ENCODE measurements at places on chromosomes 3 and 15.

GRCh38 chr3:81749265-81749664, 12.2 kb downstream of the GBE1 start:
- no peak for DNase-seq

DNA sequence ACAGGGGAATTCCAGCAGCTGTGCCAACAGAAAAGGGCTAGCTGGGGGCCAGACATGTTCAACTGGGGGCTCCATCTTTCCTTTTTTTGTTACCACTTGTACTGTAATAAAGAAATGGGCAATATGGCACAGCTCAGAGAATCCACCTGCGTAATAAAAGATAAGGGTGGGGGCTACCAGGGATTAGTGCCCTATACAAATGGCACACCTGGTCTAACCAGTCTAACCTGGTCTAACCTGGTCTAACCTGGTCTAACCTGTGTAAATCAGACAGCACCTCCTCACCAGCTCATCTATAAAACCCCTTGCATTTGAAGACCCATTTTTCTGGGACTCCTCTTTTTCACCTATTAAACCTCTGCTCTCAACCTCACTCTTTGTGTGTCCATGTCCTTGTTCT, 26.2 kb upstream of the CLDN16 start:
- DNase-seq, result no peak

DNA sequence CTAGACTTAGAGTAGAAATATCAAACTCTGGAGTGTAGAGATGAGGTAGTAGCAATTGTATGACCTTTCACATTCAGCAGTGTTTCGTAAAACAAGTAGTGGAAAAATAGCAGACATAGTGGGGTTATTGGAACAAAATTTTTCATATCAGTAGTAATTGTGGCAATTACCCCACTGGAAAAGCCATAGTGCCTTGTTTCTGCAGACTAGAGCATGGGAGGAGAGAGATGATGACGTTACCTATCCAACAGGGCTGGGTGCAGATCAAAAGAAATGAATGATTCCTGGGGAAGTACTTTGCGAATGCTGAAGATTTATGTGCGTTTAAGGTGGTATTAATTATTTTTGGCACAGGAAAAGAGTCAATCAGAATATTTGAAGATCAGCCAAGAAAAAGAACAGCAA, 147.0 kb upstream of the LRRFIP2 start:
- DNase-seq, result no peak

GRCh38 chr3:64188810-64189560, 36.3 kb downstream of the PRICKLE2 start:
- DNase-seq, result no peak

- DNase-seq, result no peak
These were observed 156.3 kb upstream of the UBE2E1 start for GRCh38 chr3:23649448-23649847.

GRCh38 chr3:146262371-146263110, 11.6 kb upstream of the PLSCR4 start:
- no peak for DNase-seq

DNA sequence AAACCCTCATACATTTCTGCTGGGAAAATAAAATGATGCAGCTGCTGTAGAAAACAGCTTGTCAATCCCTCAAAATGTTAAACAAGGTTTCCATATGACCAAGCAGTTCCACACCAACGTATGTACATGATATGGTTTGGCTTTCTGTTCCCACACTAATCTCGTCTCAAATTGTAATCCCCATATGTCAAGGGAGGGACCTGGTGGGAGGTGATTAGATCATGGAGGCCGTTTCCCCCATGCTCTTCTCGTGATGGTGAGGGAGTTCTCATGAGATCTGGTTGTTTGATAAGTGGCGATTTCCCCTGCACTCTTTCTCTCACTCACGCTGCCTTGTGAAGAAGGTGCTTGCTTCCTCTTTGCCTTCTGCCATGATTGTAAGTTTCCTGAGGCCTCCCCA, 100.6 kb upstream of the SLC24A5 start:
- DNase-seq, result no peak

GRCh38 chr3:156209631-156210335, 89.4 kb downstream of the KCNAB1 start:
- no peak for DNase-seq

- DNase-seq, result no peak
These were observed 149.9 kb downstream of the SHQ1 start for GRCh38 chr3:72698154-72698917.

GRCh38 chr3:124514683-124515082, 215.6 kb upstream of the UMPS start:
- DNase-seq, result no peak

- DNase-seq, result no peak
These were observed 100.6 kb downstream of the DCLK3 start for GRCh38 chr3:36663666-36664291.

GRCh38 chr3:12946649-12947316, 105.4 kb upstream of the RPL32 start:
- DNase-seq, result no peak

DNA sequence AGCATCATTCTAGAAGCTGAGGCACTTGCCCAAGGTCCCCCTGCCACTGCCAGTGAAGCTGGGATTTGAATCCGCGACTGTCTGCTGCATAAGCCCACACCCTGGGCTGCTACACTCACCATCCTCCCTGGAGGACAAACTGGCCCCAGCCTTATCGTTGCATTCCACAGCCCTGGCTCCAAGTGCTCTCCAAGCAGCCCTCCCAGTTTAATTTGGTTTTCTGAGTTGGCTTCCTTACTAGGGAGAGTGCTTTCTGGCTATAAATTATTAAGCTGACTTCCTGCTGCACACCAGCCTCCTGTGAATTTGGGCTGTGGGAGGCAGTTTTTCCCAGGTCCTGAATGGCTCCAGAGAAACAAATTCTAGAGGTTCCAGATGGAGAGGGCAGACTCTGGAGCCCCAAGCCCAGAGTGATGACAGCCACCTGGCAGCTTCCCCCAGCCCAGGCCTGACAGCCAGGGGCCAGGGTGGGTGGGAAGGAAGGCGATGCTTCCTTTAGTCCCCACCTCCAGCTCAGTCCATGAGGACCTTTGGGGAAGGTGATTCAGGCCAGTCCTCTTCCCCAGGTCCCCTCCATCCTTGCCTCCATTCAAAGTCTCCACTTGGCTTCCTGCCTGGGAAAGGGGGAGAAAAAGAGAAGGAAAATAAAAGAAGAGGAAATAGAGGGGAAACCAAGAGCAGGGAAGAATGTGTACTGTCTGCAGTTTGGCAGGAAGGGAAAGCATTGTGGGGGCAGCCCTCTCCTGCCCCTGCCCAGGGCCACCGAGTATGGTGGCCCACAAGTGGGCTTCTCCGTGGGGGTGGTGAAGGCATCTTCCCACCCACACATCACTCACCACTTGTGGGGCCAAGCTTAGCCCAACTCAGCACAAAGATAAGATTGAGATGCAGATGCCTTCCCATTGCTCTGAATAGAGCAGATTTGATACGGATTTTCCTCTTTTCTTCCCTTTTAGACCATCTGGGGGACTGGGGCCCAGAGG, 69.6 kb downstream of the SEMA5B start:
- no peak for DNase-seq

DNA sequence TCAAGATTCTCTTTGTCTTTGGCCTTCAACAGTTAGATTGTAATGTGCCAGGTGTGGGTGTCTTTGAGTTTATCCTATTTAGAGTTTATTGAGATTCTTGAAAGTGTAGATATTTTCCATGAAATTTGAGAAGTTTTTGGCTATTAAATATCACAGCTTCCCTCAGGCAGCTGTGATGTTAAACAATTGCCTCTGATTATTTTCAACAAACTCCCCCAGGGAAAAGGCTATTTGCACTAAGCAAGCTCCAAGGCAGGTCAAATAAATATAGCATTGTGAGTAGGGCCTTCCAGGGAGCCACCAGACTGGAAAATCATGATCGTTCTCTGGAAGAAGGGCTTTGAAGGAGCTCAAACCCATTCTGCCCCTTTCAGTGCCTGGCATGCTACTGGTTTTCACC, 107.0 kb downstream of the EEFSEC start:
- DNase-seq, result no peak

DNA sequence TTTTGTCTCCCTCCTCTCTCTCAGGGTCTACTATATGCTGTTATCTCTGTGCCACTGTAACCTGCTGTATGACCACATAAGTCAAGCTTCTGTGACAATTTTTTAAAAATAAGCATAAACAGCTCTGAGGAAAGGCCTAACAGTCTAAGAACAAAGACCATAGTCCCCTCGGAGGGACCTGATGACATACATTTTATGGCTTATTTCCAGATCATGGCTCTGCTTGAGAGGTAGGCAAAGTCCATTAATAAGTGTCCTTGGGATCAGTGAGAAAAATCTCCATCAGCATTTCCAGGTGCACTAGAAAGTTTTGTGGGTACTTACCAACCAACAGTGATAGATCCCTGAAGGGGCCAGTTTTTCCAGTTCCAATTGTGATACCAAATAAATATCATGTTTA, 123.8 kb downstream of the TNIK start:
- DNase-seq, result no peak

- no peak for DNase-seq
These were observed 198.5 kb downstream of the FOXP1 start for GRCh38 chr3:71384837-71385716.

- no peak for DNase-seq
These were observed 30.2 kb downstream of the CASR start for GRCh38 chr3:122213650-122214049.

GRCh38 chr3:183357564-183358079, 70.8 kb downstream of the MCF2L2 start:
- DNase-seq, result no peak

- no peak for DNase-seq
These were observed 279.2 kb upstream of the TMC3 start for GRCh38 chr15:81653259-81653658.

- DNase-seq, result no peak
These were observed 227.3 kb upstream of the IL12A start for GRCh38 chr3:159761369-159761768.

GRCh38 chr15:95990833-95991232, 339.7 kb upstream of the NR2F2 start:
- DNase-seq, result no peak

GRCh38 chr3:138412821-138413551, 21.4 kb upstream of the ESYT3 start:
- DNase-seq, result no peak

All from mucosa of descending colon (tissue), 3 donors.